ENCODE measurements at places on chromosomes 2 and 18.

DNA sequence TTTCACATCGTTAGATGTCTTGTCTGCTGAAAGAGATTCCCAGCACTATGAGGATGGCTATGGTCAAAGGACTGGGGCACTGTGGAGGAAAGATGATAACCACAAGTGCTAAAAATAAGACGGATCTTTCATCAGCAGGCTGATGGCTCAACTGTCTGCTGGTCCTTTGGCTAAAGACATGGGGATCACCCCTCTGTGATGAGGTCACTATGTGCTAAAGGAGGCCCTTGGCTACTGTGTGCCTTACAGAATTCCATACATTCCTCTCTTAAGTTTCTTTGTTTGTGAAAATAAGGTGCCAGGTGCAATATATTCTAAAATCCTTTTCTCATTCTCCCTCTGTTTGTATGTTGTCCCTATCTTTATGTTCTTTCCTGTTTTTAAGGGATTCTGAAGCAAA is 39.7 kb upstream of the LYPD6 start:
- DNase-seq: no peak

DNA sequence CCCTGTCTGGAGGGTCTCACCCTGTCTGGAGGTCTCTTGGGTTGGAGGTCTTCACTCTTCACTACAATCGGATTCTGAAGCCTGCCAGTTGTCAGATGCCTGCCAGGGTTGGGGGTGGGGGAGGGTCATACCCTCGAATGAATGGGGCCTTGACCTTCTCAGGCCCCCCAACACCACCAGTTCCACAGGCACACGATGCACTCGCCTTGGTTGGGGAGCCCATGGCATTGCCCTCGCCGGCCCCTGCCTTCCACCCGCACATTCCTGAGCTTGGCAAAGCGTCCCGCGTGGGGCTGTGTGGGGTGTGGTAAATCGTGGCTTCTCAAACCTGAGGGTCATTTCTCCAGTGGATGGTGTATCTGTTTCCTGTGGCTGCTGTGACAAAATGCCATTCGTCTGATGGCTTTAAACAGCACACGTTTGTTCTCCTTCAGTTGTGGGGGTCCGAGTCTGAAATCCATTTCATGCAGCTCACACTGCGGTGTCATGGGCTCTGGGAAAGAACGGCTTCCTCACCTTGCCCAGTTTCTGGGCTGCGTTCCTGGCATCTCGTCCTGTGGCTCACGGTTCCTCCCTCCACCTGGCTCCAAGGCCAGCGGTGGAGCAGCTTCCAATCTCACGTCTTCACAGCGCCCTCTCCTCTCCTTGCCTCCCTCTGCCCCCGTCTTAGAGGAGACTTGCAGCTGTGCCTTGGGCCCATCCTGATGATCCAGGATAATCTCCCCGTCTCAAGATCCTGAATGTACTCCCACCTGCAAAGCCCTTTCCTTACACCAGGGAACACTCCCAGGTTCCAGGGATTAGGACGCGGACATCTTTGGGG is 38.0 kb upstream of the HPCAL1 start:
- DNase-seq: no peak

- DNase-seq: no peak
Observed at GRCh38 chr18:1464444-1465217, 560.0 kb downstream of the ADCYAP1 start.

- no peak for DNase-seq
Observed at GRCh38 chr2:191544461-191545062, 133.4 kb upstream of the NABP1 start.

- DNase-seq: no peak
Observed at GRCh38 chr18:22165049-22165602, 4.3 kb upstream of the GATA6 start.

DNA sequence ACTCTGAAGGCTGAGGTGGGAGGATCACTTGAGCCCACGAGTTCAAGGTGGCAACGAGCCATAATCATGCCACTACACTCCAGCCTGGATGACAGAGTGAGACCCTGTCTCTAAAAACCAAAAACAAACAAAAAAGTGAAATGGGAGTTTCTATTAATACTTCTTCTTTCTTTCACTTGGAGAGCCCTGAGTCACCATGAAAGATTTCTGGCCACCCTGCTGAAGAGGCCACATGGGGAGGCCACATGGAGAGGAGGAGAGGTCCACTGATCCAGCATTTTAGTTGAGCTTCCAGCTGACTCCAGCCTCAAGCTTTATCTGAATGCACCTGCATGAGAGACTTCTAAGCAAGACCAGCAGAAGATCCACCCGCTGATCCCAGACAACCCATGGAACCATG is 74.2 kb upstream of the LAPTM4A start:
- DNase-seq: no peak

GRCh38 chr2:177264209-177264692 is 276 bp downstream of the NFE2L2 start:
- DNase-seq: no peak

DNA sequence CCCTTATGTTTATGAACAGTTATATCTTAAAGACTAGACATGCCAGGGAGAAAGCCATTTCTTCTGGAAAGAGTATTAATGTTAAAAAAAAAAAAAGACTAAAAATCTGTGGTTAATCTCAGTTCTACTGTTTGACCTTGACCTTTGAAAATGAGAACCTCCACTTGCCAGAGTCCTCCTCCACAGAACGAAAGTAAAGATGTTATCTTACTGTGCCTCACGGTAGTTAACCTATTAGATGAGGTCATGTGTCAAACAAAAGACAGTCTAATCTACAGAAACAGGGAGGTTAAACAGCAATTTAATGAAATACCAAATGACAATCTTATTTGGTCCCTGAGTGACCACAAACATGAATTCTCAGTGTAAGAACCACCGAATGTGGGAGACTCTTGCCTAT is 51.2 kb downstream of the SLC14A2 start:
- no peak for DNase-seq

- DNase-seq: no peak
Observed at GRCh38 chr2:50480507-50480906, 551.4 kb downstream of the NRXN1 start.

DNA sequence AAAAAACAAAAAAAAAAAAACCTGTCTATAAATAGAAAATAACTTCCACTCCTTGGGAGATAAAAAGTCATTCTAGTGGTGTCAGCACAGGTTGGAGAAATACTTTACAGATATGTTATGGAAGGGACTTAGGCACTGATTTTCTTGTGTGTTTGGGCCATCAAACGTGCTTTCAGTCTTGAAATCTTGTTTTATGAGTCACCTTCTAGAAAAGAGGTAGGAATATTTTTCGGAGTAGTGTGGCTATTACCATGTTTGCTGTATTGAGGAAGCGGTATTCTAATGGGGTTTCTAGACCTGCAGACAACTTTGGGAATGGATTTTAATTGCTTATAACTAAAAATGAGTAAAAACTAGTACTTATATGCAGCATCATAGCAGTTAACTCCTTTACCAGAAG is 12.0 kb downstream of the HNMT start:
- DNase-seq: no peak

GRCh38 chr2:138622613-138623012 is 121.0 kb downstream of the SPOPL start:
- DNase-seq: no peak

GRCh38 chr2:19038071-19039015 is 320.1 kb downstream of the OSR1 start:
- DNase-seq: no peak

DNA sequence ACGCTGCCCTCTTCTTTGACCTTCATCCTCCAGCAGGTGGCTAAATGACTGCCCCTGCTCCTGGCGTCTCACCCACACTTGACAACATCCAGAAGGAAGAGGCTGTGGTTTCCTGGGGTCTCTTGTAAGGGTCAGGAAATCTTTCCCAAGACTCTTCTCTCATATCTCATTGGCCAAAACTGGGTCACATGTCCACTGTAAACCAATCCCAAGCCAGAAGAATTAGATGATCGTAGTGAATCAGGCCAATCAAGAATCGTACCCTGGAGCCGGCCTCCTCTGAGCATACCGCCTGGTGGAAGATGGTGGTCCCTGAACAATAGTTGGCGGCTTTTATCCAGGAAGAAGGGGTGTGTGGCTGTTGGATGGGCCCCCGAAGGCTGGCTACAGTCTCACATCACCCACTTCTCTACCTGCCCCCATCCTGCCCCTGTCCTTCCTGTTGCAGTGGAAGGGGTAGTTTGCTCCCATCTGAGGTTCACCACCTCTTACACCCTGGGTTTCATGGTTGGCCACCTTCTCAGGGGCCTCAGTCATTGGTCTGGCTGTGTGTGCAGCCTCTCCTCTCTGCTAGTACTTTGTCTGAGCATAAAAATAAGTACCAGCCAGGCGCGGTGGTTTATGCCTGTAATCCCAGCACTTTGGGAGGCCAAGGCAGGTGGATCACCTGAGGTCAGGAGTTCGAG is 3.8 kb downstream of the SAG start:
- DNase-seq: no peak

DNA sequence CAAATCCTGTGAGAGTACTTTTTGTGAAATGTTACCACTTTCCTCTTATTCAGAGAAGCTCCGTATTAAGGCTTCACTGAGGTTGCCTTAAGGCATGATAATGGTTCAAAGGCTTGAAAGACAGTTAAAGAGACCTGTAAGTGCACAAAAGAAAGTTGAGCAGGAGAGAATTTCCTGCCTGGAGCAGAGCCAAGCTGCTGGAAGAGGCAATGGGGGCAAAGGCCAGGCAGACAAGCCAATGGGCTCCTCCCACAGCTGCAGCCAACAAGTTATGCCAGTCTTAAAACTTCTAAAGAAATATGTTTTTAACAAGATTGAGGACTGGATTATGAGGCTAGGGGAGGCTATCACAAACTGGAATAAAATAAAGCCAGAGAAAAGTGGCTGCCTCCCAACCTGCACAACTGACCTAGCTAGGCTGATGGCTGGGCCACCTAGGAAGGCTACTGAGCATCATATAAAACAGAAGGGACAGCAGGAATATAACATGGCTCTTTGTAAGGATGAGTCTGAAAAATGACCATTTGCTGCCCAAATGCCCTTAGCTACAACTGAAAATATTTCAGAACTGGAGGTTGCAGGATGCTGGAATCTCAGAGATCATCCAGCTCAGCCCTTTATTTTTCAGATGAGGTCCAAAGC is 2.1 kb downstream of the IL1B start:
- DNase-seq: no peak

DNA sequence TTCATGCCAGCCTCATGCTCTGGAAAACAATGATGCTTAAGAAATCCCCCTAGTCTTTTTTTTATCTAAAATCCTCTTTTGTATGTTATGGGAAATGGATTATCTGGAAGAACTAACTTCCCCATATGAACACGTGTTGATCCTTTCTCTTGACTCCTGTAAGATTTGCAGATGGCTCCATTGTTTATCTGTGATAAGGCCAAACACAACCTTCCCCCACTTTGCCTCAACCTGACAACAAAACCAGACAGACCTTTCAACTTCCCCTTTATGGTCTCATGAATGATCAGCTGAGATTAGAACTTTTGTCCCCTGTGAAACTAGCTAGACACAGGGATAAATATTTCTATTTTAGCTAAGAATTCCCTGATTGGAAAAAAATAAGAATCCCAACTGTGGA is 828.0 kb upstream of the CDH2 start:
- DNase-seq: no peak

DNA sequence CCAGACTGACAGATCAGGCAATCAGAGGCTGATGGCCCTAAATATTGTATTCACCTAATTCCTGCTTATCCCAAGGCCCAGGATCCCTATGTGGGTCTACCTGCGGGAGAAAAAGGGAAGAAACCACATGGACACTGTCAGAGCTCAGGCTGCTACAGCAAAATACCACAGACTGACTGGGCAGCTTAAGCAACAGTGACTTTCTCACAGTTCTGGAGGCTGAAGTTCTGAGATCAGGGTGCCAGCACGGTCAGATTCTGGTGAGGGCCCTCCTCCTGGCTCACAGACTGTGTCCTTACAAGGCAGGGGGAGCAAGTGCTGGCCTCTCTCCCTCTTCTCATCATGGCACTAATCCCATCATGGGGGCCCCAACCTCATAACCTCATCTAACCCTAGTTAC is 181.7 kb downstream of the TMEM163 start:
- DNase-seq: no peak

GRCh38 chr2:112048887-112049286 is 6.2 kb upstream of the TMEM87B start:
- no peak for DNase-seq

- no peak for DNase-seq
Observed at GRCh38 chr2:230319211-230319862, 7.7 kb upstream of the SP140L start.

DNA sequence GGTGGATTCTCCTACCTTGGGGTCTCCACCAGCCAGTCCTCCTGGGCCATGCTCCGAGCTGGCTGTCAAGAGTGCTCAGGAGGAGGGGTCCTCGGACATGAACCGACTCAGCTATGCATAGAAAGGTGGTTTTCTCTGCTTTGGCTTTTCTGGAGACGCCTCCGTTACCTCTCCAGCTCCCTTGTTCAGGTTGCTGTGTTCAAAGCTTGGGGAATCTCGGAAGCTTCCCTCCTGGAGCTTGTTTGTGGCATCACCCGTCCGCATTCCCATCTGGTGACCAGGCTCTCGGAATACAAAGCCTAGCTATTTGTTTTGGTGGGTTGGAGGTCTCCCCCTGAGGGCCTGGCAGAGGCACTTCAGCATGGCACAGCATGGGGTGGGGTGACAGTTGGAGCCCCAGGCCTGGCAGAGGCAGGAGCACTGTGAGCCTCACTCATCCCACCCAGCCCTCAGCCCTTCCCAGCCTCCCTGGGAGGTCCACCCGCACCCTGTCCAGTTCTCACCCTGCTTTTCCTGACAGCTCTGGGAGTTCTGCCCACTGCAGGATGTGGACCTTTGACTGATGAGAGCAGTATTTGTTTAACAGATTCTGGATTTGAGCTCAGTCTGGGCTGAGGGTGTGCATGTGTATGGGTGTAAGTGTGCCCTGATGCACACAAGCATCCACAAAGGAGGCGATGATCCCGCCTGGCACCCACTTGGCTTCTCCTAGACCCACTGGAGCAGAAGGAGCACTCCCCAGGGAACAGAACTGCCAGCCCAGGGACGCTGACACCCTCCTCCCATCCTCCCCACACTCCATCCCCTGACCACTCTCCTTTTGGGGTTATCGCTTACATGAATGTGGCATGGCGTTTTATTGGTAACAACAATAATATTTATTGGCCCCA is 107.3 kb upstream of the HS6ST1 start:
- DNase-seq: no peak

DNA sequence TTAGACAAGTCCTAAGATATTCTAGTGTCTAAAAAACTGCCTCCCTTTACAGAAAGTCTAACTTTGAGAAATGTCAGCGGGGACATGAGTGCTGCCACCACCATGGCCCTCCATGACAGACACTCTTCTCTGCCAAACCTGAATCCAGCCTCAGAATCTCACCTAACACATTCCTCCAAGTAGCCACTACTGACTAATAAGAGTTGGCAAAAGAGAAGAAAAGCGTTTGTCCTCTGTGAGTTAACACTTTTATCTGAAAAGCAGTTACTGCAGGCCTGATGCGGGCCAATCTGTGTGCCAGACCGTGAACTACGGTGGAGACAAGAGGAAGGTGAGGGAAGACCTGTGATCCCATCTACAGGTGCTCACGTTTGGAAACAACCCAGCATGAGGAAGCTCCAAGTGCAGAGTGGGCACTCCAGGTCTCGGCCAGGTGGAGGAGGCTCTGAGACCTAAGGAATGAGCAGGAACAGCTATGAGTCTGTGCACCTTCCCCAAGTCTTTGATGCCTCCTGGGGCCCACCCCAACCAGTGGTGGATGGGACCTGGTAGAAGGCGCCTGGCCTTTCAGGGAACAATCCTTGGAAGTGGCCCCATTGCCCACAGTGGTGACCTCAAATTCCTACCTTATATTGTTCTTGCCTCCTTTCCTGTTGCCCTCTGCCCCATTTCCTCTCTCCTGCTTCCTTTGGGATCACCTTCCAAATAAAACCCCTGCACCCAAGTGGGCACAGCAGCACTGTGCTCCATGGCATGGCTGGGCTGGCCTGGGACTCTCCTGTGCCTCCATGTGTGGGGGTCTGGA is 91.6 kb downstream of the BIN1 start:
- no peak for DNase-seq

- no peak for DNase-seq
Observed at GRCh38 chr2:236928380-236929037, 157.2 kb upstream of the COPS8 start.

Data from stimulated activated CD4-positive, alpha-beta T cell treated with anti-CD3 and anti-CD28 coated beads, Interleukin-1b, Interleukin-23, amount 100 ng/mL, for 1 hour (primary cell).